ENCODE measurements at places on chromosomes 3 and 15.

- DNase-seq, result no peak
Measured at GRCh38 chr3:129621626-129622225, 15.2 kb upstream of the PLXND1 start.

DNA sequence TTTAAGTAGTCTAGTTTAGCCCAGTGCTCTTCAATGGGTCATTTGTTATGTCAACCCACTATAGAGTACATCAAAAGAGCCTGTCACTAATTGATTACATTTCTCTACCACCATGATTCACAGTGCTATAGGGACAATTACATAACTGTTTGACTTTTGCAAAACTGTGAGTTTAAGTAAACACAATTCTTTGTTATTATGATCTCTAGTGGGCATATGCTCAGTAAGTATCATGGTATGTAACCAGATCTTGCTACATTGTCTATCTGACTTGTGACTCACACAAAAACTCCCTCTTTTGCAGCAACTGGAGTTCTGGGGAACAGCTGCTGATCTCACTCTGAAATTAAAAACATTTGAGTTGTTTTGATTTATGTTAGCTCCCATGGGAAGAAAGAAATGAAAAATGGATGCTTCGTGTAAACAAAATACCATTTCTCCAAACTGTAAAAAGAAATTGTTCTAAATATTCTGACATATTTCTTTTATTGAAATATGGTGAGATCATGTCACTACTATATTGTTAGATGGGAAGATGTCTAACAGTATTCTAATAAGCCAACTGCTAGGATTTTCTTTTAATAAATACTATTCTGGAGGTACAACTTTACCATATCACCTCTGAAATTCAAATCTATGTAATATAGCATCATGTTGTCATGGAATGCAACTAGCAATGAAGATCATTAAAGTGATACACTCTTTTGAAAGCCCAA is 470.4 kb downstream of the ROBO1 start:
- peak; percentile 14 for DNase-seq

DNA sequence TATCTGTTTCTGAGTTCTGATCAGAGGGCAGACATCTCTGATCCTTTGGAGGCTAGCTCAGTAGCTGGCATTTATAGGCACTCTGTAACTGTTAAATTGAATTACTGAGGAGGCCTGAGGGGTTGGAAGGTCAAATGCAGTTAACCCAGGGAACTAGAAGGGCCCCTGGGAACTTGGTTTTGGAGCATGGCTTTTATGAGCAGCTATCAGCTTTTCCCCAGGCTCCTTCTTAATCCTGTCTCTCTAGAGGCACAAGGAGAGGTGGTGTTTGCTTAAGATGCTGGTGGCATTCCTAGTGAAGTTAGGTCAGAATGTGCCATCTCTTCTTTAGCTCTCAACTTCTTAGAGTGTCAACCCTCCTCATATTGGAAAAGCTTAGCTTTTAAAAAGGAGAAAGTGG is 128.9 kb downstream of the LPP start:
- DNase-seq, result no peak

DNA sequence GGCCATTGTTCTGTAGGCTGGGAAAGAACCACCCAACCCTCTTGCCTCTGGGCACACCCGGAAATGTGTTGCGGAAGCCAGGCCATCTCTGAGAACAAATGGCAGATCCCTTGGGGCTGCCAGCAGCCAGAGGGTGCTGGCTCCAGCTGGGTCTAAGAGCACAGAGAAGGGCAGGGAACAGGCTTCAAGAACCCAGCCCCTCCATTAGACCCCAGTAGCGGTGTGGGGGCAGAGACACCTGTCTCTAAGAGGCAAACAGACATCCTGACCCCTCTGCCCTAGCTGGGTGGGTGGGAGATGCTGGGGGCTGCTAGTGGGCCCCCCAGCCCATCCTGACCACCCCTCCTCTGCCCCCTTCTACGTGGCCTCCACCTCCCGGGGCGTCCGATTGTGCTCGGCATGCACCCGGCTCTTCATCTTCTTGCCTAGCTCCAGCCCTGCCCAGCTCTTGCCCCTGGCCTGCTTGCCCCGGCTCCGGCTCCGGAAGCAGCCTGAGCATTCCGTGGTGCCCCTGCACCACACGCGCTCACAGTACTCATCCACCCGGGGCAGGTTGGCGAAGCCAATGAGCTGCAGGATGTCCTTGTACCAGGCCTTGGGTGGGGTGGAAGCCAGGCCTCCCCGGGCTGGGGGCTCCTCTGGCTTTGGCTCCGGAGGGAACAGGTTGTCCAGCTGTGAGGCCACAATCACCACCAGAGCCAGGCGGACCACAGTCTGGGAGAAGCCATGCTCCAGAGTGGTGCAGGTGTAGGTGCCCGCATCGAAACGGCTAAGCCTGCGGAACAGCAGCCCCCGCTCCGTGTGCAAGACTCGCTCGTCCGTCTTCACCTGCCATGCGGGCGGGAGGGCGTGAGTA is 9.4 kb downstream of the SEMA3G start:
- DNase-seq, result no peak

GRCh38 chr3:108430540-108430939 is 79.9 kb downstream of the MYH15 start:
- no peak for DNase-seq

DNA sequence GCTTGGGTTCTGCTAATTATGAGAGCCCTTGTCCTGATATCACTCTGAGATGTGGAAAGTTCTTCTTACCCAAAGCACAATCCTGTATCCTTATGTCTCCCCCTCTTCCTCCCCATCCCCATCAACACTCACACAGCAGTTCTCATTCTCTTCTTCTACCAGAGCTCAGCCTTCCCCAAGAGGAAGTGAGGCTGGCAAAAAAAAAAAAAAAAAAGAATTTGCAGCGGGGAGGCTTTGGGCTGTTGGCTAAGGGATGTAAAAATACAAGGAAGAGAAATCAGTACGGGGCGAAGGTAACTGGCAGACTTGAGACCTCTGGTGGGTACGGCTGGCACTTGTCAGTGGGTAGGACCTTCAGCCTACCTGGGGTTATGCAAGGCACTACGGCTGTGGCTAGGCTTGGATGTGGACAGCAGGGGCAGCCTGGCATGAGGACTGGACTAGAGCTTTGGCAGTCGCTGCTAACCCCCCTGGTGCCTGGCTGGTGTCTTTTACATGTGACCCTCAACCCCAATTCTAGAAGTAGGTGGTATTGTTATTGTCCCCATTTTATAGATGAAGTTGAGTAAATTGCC is 5.4 kb downstream of the VIPR1 start:
- DNase-seq, result no peak

GRCh38 chr15:74307827-74308811 is 59.3 kb downstream of the CYP11A1 start:
- DNase-seq, result peak; percentile 84

DNA sequence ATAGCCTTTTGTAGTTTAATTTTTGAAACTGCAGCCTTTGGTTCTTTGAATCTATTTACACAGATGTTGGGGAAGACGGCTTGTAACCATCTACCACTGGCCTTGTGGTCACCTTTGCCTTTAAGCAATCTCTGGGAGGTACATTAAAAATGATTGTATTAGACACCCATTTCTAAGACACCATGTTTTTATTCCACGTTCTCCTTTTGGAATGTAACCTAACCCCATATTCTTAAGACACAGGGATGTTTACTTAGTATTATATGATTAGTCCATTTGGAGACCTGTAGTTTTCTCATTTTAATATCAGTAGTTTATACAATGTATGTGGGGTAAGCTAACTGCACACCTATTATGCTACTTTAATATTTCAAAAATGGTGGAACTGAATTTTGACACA is 175.1 kb upstream of the PLSCR5 start:
- no peak for DNase-seq
